ENCODE measurements at places on chromosomes 13 and 19. TPM values are rescaled to one million over a fixed set of nuclear protein-coding genes. Genes with fewer than 3 reads are reported as not detected.

The MTUS2 gene
- total RNA-seq, result not detected

The MEIOSIN gene
- not detected for total RNA-seq

The LRRC8E gene
- 7.1 TPM for total RNA-seq

The CGB8 gene
- 5.1 TPM for total RNA-seq

The RAB3D gene
- 2.5 TPM for total RNA-seq

The CERS1 gene
- 5.1 TPM for total RNA-seq

The ELSPBP1 gene
- total RNA-seq, result not detected

The SERTAD3 gene
- total RNA-seq, result 45.3 TPM

The RFPL4A gene
- total RNA-seq, result 0.22 TPM

The CEACAM16 gene
- 0.14 TPM for total RNA-seq

The ANKRD27 gene
- 39.5 TPM for total RNA-seq

Data from A549 treated with RU486 at 1 μM for 4 hours (cell line).